ENCODE measurements at places on chromosomes 3 and 15.
A peak's percentile ranks its signal among the peaks of the same experiment; 100 is the strongest.

- DNase-seq = no peak
Observed at GRCh38 chr3:98440283-98440682, 22.7 kb upstream of the OR5K1 start.

- DNase-seq = no peak
Observed at GRCh38 chr15:55819397-55820034, 76.6 kb upstream of the PRTG start.

DNA sequence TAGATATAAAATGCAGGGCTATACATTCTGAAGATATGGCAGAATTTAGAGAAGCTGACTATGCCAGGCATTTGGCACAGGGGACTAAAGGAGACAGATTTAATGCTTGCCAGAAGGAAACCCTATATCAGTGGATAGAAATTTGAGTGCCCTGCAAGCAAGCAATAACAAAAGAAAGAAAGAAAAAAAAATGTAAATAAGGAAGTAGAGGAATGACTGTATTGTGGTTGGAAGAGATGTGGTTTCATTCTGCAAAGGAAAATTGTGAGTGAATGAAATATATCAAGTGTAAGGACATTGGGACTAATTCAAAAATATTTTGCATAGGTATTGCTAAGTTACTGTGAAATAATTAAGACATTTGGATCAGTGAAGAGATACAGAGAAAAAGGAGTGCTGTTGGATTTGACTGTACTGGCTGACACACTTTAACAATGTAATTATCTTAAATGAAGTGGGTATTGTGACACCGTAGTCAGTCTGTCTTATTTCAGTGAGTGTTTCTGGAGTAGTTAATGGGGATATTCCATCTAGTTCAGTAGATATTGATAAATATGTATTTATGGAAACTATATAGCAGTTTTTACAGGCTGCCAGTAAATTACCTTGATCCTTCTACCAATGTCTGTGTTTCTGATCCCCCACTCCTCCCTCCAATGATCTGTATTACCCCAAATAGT lies 418.2 kb downstream of the CNTN4 start:
- DNase-seq = no peak

DNA sequence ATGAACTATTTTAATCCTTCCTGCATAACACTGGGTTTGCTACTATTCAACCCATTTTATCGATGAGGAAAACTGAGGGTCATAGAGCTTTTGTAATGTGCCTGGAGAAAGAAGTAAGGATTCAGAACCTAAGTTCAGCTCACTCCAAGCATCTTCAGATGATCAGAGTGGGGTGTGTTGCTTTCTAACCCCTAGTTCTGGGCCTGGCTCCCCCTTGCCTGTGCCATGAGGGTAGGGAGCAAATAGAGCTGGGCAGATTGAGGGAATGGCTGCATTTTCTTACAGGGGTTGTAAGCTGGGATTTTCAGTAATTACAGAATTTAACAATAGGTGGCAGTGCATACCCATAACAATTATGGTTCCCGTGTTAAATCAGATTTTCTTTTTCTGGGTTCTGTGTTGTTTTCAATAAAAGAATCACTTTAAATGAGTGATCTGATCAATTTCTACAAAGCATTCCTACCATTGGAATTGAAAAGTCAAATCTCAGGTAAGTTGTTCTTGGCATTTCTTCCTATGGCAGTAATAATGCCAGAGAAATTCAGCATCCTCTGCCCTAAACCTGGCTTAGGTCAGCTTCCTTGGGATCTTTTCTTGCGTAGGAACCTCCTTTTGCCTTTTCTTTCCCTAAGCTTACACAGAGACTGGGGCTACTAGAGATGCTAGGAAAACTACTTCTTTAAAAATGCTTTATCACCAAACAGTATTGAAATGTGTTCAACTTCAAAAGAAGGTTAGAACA lies 103.8 kb upstream of the IL12A start:
- DNase-seq = peak; percentile 72

GRCh38 chr3:183061391-183062172 lies 37.7 kb downstream of the MCCC1 start:
- DNase-seq = no peak

DNA sequence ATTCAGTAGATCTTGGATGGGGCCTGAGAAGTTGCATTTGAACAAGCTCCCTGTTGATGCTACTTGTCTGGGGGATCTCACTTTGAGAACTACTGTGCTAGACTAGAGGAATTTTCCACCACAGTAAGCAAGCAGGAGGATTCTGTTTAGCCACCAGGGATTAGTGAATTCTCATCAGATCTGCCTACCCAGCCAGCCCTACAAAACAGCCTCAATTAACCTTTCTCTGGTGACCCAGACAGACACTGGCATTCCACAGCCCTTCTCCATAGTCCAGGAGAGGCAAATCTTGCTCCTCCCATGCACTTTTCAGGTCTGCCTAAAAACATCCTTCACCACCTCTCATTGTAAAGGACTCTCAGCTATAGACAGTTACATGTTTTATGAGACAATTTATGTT lies 16.7 kb upstream of the MYH15 start:
- no peak for DNase-seq

Data from cerebellar cortex (tissue), 1 donor.